T-helper 1 cell treated with Interleukin-12 subunit alpha and Interleukin-12 subunit beta and Interleukin-4 antibody, amounts not matched to agents 30 ng/mL and 1 ng/mL, for 36 hours (primary cell): ENCODE measurements at places on chromosomes 16 and 17. TPM values are rescaled to one million over a fixed set of nuclear protein-coding genes. Genes with fewer than 3 reads are reported as not detected.

The CMC2 gene
- 78.5 and 84.6 TPM in 2 replicates for total RNA-seq

The SAMD14 gene
- 2.0 and 2.7 TPM in 2 replicates for total RNA-seq

The NMRAL1 gene
- 25.1 and 27.2 TPM in 2 replicates for total RNA-seq

The CD300LB gene
- total RNA-seq, result not detected in 2 replicates

The MYH8 gene
- not detected in 2 replicates for total RNA-seq

The HCRT gene
- total RNA-seq, result 0.39 TPM in 1 of 2 replicates, not detected in the other

The TVP23A gene
- 0.22 and 0.32 TPM in 2 replicates for total RNA-seq

The FOXC2 gene
- total RNA-seq, result not detected in 2 replicates

The HBA1 gene
- not detected in 2 replicates for total RNA-seq

The SNAI3 gene
- 11.7 and 12.1 TPM in 2 replicates for total RNA-seq

The LHX1 gene
- total RNA-seq, result 0.07 and 0.29 TPM in 2 replicates

The ABCC6 gene
- total RNA-seq, result 0.07 TPM in 1 of 2 replicates, not detected in the other

The NEUROD2 gene
- not detected in 2 replicates for total RNA-seq

The OR3A3 gene
- not detected in 2 replicates for total RNA-seq

The KRTAP4-9 gene
- not detected in 2 replicates for total RNA-seq

The RHBDF1 gene
- total RNA-seq, result 0.59 TPM in 1 of 2 replicates, not detected in the other

The CDH8 gene
- not detected in 2 replicates for total RNA-seq

The TMEM98 gene
- total RNA-seq, result 1.8 TPM in 2 replicates

The WFIKKN2 gene
- total RNA-seq, result not detected in 2 replicates

The CORO7 gene
- total RNA-seq, result 170 and 186 TPM in 2 replicates

The CSH2 gene
- total RNA-seq, result not detected in 2 replicates

The KRT32 gene
- total RNA-seq, result not detected in 2 replicates

The MYH11 gene
- total RNA-seq, result not detected in 2 replicates

The CKLF gene
- 253 and 270 TPM in 2 replicates for total RNA-seq

The SDR42E1 gene
- 8.5 and 8.7 TPM in 2 replicates for total RNA-seq

The KRTAP4-1 gene
- total RNA-seq, result not detected in 2 replicates
